A172 (cell line): ENCODE measurements at places on chromosomes 2 and 18. TPM values are rescaled to one million over a fixed set of nuclear protein-coding genes. Genes with fewer than 3 reads are reported as not detected.

Gene LYG1
- total RNA-seq: not detected in 2 replicates

Gene SIX2
- not detected in 2 replicates for total RNA-seq

GRCh38 chr18:75122334-75122958 is 86.5 kb downstream of the PTGR3 start:
- DNase-seq: no peak

DNA sequence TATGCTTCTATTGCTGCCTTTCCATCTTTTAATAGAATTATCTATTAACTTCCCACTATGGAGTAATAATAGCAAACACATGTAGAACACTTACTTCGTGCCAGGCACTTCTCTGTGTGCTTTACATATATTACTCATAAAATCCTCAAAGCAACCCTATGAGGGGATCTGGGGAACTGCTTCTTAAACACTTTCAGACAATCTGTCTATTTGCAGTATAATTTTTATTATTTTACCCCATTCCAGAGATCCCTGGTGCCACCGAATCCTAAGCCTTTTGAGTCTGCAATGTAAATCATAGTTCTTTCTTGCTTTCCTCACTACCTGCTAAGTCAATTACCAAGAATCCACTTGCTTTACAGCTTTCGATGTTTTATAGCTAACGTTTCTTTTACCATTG is 25.6 kb upstream of the GCFC2 start:
- DNase-seq: no peak

GRCh38 chr2:209423562-209424198 is at the start of gene MAP2:
Gene MAP2 (plus strand): TSS chr2:209424047. CDS start chr2:209653171, 229,124 bp downstream.
- peak; percentile 65 for DNase-seq

- no peak for DNase-seq
These were observed 245.7 kb downstream of the TWIST2 start for GRCh38 chr2:239093542-239093941.
